ENCODE measurements at places on chromosomes 1 and 21. TPM values are rescaled to one million over a fixed set of nuclear protein-coding genes. Genes with fewer than 3 reads are reported as not detected.

DNA sequence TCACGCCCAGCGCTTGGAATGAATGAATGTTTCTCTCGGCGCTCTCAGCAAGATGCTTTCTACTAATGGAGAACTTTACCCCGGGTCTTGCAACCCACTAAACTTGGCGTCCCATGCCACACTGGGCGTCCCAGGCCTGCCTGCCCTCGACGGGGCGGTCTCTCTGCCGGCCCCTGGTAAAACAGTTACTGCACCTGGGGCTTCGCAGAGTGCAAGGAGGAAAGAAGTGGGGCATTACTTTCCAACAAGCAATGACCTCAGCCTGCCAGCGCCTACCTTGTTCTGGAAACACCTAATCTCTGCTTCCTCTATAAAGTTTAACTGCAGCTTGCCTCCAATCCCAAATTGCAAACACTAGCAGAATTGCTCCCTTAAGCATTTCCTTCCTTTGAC lies 27.8 kb upstream of the NFIA start:
- no peak for DNase-seq

Gene ICOSLG
- total RNA-seq, result 0.05 TPM

Gene PPIAL4G
- total RNA-seq, result not detected

DNA sequence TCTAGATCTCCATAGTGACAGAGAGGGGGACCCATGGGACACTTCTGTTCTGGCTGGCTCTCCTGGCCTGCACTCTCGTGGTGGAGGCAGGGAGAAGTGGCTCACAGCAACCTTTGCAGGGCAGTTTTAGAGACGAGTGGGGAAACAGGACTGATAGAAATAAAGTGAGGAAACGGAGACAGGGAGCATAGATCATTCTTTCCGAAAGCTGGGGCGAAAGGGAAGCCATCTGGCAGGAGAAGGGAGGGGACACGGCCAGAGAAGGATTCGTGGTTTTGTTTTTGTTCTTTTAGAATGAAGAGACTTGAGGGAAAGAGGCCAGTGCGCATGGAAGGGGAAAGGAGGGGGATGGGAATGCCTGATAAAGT lies 3.5 kb downstream of the TIE1 start:
- no peak for DNase-seq

Gene HSD3B1
- total RNA-seq, result not detected

GRCh38 chr1:28127617-28128257 lies 39.3 kb upstream of the EYA3 start:
- peak; percentile 87 for DNase-seq

DNA sequence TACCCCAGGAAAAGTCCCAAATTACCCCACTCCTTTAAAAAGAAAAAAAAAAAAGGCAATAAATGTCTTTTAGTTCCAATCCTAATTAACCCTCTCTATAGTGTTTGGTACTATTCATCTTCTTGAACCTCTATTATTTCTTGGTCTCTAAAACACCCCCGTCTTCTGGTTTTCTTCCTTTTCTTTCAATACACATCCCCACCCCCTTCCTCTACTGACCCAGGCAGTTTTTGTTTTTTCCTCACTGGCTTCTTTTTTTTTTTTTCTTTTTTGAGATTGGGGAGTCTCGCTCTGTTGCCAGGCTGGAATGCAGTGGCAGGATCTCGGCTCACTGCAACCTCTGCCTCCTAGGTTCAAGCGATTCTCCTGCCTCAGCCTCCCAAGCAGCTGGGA lies 26.1 kb downstream of the EGLN1 start:
- no peak for DNase-seq

- no peak for DNase-seq
These were observed 399.5 kb downstream of the MATN1 start for GRCh38 chr1:30323841-30324240.

Gene KRTCAP2
- 326 TPM for total RNA-seq

Gene RNU1-4
- total RNA-seq, result not detected

Measured in SK-MEL-5 (cell line).